ENCODE measurements at places on chromosomes 16 and 17.

DNA sequence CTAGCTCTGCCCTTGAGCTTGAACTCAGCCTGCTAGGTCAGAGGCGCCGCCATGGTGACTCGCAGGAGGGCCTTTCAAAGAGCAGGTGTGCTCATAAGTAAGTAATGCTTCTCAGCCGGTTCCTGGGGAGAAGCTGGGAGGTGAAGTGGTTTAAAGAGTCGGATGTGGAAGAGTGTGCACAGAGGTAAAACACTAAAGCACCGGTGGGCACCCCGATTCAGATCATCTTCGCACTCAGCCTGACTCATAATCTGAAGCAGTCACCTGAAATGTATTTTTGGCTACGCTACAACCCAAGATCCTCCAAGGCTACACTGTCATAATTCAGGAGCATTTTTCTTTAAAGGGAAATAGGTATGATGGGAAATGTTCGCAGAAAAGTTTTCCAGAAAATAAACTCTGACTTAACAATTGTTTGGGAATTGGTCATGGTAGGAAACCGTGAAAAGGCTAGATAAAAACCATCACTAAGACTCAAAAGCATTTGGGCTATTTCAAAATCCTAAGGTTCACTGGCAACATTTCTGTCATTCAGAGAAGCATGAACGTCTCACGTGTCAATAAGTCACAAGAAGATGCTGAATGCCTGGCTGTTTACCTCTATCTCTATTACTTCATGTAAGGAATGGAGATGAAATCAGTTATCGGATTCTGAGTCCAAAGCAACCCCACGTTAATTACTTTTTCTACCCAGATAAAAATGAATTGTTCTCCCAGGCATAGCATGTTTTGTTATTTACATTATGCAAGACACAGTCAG, 17.8 kb downstream of the CDH8 start:
- DNase-seq: no peak

- no peak for DNase-seq
Observed at GRCh38 chr17:78291944-78292910, 60.8 kb downstream of the TMEM235 start.

DNA sequence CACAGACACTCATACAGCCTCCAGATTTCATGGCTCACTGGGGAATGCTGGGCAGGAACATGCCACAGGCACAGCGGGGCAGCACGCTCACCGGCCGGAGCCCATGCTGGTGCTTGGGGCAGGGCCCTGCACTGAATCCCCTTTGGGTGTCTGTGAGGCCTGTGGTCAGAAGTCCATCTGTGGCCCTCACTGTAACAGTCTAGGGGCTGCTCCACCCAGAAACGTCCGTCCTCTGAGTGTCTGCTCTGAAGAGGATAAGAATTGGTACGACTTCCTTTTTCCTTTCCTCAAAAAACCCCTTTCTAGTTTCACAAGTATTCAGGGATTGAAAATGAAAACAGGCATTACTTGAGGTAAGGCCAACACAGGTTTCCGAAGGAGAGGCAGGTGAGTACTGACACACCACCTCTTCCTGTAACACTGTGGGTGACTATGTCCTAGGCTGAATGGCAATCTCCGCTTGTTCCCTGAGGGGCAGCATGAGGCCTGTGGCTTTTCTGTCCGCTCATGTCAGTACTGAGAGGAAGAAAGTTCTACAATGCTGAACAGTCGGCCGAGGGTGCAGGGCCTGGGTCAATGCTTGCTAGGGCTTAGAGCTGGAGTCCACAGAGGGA, 42.5 kb downstream of the TMEM11 start:
- no peak for DNase-seq

- no peak for DNase-seq
Observed at GRCh38 chr16:10178080-10178479, 4.1 kb downstream of the GRIN2A start.

DNA sequence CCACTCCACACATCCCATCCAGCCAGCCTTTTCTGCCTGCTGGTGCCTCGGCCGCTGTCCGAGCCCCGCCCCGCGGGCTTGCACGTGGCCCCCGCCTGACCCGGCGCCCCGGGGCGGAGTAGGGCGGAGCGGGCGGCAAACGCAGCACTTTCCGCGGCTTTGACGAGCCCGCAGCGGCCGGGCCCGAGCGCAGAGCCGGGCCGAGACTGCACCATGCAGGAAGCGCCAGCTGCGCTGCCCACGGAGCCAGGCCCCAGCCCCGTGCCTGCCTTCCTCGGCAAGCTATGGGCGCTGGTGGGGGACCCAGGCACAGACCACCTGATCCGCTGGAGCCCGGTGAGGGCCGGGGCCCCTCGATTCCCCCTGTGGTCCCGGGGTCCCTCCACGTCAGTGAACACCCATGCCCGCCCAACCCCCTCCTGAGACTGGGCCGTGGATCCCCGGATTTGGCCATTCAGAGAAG, at the start of gene HSF4:
HSF4 (plus strand) TSS at position 147 of the 463 bp plus-strand sequence; CDS start at position 214, 67 bp downstream.
- DNase-seq: no peak

- no peak for DNase-seq
Observed at GRCh38 chr17:1762901-1763898, 1.3 kb downstream of the SERPINF1 start.

DNA sequence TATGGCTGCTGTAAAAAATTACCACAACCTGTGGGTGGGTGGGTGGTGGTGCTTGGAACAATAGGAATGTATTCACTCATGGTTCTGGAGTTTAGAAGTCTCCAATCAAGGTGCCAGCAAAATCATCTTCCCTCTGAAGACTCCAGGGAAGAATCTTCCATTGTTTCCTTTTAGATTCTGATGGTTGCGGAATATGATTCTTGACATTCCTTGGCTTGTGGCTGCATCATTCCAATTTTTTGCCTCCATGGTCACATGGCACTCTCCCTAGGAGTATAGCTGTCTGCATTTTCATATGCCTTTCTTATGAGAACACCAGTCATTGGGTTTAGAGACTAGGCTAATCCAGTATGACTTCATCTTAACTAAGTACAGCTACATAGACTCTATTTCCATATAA, 401.0 kb downstream of the HS3ST3B1 start:
- DNase-seq: no peak

DNA sequence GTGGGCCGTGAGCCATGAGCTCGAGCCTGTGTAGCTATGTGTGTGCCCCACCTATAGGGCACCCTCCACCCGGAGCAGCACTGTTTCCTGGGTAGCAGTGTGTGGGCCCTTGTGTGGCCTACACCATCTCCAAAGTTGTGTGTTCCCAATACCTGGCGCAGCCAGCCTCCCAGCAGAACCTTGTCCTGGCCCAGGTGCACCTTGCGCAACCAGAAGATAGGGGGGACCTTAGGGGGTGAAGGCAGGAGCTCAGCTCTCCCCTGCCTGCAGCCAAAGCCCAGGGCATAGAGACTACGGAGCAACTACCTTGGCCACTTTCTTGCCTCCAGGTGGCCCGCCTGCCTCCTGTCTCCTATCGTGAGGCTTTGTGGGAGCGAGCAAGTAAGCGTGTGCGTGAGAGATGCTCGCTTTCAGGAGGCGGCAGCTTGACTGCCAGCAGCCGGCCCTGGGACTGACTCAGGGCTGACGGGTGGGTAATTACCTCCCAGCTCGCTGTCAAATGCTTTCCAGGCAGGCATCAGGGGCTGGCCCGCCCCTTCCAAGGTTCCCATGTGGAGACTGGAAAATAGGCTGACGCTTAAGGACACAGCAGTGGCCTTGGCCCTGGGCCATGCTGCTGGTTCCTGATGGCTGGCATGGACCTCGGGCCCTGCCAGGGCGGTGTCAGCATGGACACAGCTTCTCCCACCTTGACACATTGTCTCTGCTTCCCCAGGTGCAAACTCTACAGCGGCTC, 19.0 kb downstream of the TRAF7 start:
- DNase-seq: no peak

GRCh38 chr16:79943736-79944135, 343.2 kb upstream of the MAF start:
- no peak for DNase-seq

GRCh38 chr16:2507665-2508064, 6.1 kb upstream of the ATP6V0C start:
- no peak for DNase-seq

- DNase-seq: no peak
Observed at GRCh38 chr16:52051414-52052172, 495.4 kb downstream of the TOX3 start.

DNA sequence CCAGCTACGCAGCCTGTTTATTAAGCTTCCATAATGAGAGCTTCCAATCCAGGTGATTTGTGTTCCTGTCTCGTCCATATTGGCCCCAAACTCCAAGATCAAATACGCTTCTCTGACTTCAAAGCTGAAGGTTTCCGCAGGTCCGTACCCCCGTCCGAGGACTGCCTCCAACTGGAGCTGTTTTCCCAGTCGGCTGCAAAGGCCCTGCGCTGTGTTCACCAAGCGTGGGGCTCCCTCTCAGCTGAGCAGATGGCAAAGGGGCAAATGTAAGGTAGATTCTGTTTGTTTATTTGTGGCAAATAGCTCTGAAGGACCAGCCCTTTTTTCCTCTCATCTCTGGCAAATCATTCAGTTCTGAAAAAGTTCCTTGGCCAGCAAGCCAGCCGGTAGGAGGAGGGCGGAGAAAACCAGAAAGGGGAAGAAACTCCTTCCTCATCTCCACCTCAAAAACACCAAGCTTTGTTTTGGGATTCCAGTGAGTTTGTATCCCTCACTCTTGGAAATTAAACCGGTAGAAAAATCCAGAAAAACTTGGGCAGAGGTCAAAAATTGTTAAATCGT, 35.2 kb downstream of the NXN start:
- no peak for DNase-seq

DNA sequence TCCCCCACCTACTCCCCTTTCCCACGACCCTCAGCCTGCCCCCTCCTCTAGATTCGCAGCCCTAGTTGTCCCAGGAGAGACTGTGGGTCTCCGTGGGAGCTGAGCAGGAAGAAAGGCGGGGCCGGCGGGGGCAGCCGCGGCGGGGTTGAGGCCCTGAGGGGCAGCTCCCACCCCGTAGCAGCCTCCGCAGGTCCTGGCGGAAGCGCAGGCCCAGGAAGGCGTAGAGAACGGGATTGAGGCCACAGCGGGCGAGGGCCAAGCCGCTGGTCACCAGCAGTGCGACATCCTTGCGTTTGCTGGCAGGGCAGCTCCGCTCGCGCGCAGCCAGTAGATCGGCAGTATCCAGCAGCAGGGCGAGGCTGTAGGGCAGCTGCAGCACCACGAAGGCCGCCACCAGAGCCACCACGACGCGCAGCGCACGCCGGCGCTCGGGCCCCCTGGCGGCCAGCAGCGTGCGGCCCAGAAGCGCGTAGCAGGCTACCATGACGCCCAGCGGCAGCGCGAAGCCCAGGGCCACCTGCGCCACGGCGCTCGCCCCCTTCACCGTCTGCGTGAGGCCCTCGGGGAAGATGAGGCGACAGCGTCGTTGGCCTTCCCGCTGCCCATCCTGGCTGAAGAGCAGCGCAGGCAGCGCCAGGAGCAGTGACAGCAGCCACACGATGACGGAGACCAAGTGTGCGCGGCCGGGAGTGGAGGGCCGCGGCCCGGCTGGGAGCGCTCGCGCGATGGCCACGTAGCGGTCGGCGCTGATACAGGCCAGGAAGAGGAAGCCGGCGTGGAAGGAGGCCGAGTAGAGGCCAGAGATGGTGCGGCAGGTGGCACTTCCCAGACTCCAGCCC, 1.9 kb downstream of the CCR10 start:
- no peak for DNase-seq

GRCh38 chr17:49258394-49258793, 27.8 kb upstream of the PHOSPHO1 start:
- DNase-seq: no peak

DNA sequence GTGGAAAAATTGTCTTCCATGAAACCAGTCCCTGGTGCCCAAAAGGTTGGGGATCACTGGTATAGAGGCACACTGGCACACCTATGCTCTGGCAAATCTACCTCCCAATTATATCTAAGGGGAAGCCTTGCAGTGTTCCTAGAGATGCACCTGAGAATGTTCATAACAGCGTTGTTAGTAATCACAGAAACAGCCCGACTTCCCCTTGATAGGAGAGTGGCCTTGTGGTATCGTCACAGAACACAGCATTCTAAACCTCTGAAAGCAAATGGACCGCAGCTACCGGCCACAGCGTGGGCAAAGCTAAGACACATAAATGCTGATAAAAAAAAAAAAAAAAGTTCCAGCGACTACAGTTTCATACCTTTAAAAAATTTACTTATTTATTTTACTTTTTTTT, 39.1 kb upstream of the ADGRG1 start:
- no peak for DNase-seq
